Fibroblast of skin of abdomen (primary cell): ENCODE measurements at places on chromosomes 7 and 10.

DNA sequence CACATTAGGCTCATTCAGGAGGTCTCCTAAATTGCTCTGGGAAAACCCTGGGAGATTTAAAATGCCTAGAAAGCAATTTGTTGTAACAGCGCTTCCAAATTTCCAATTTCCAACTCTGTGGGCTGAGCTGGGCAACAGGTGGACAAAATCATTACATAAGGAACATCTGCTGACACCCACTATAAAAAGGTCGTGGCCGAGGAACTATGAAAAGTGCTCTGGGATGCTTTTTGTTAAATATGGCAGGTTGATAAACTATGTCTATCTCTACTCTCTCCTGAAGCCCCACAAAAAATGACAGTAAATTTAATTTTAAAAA is 45.1 kb downstream of the ATXN7L1 start:
- DNase-seq: no peak

DNA sequence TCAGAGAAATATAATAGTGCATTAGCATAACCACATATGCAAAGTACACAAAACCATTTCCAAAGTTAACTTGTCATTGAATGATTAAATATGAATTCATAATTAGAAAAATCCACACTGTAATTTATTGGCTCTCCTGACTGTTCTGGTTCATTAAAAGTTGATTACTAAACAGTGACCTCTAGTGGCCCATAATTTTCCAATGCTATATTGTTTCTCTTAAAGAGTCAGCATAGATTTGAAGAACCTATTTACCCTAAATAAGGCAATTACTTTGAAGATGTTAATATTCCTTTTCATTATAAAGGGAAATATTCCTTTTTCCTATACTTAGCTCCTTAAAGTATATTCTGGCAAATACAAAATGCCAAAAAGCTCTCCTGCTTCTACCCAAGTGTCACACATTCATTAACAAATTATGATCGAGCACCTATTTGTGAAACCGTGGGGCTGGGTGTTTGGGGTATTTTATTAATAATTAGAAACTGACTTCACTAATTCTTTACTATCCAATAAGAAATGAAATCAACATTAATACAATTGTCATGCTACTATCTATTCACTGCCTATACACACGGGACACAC is 86.2 kb downstream of the HIBADH start:
- peak; percentile 33 for DNase-seq

- DNase-seq: no peak
Observed at GRCh38 chr10:132094581-132095234, 29.0 kb downstream of the JAKMIP3 start.

DNA sequence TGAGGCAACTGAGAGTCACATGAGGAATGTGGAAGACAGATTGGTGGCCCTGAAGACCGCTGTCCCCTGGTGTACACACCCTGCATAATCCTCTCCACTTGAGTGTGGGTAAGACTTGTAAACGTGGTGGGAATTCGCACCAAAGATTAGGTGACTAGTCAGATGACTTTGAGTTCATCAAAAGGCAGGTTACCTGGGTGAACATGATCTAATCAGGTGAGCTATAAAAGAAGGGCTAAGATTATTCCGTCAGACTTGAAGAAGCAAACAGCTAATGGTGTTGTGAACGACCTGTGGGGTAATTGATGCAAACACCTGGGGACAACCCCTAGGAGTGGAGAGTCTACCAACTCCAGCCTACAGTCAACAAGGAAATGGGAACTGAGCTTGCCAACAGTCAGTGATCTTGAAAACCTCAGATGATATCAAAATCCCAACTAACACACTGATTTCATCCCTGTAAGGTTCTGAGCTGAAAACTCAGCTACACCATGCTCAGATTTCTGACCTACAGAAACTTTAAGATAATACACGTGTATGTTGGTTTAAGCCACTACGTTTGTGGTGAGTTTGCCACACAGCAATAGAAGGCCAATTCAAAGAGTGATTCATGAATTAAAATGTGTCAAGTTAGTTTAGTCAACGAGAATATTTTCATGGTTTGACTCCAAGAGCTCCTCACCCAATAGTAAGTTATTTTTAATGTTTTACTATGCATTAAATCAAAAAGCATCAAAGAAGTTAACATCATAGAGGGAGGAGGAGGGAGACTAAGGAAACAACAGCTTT is 16.7 kb downstream of the PRTFDC1 start:
- DNase-seq: no peak

DNA sequence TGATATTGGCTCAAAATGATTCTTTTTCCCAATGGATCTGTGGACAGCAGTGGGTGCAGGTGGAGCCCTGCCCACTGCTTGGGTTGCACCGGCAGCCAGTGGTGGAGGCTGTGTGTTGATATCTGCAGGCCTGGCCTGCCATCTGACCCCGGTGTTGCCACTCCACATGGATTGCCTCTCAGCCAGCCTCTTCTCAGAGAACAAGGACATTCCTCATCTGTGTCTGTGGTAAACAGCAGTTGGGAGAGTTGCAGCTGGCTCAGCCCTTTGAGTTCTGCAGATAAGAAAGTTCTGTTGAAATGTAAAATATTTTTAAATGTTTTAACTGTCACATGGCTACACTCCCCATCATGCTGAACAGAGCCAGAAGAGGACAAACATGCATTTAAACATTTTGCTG is 374.9 kb upstream of the CELF2 start:
- DNase-seq: no peak

DNA sequence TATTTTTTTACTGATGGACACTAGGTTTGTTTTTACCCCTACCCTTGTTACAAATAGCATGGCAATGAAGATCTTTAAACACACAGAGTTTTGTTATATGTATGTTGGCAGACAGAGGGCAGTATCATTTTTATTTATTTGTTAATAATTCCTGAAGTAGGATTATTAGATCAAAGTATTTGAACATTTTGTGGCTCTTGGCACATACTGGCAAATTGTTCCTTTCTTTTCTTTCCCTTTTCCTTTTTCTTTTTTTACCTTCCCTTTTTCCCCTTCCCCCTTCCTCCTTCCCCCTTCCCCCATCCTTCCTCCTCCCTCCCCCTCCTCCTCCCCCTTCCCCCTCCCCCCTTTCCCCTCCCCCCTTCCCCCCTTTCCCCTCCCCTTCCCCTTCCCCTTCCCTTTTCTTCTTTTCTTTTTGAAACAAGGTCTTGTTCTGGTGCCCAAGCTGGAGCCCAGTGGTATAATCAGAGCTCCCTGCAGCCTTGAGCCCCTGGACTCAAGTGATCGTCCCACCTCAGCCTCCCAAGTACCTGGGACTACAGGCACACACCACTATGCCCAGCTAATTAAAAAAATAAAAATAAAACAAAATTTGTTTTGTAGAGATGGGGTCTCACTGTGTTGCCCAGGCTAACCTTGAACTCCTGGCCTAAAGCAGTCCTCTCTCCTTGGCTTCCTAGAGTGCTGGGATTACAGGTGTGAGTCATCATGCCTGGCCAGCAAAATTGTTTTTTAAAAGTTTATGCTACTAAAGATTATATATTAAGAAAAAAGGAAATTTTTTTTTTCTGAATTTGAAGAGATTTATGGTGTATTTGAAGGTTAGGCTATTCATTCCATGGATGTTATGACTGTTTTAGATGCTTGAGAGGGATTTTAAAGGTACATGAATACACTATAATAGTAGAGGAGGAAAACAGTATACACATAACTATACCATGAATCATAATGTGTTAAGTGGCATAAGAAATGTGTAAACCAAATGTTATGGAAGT is 39.3 kb downstream of the SEPTIN7 start:
- DNase-seq: peak; percentile 87

DNA sequence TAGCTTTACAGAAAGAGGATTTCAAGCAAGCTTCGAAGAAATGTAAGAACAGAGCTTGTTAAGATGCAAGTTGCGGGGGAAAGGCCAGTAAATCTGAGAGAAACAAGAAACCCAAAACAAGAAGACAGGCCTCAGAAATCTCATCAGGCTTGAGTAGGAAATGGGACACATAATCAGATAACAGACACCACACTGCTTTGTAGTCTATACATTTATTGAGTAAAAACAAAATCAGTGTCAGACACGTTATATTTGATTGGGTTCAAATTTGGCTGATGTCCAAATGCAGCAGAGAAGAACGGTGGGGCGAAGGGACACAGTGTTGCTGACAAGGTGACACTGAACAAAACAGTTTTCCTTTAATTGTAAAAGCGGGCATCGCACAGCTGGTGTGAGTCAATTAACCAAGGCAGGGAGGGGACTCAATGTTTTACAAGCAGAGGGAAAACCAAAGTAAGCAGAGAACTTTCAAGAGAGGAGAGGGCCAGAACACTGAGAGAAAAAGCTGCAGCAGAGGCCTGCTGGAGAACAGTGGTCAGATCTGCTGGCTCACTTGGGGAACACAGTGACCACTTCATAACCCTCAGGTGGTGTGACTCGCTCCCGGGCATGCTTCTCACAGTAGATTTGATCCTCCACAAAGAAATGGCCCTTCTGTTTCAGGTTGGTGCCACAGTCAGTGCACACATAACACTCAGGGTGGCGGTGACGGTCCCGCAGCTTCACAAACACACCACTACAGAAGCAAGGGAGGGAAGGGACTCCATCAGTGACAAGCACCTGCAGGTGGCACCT is 43.5 kb downstream of the ACSM6 start:
- DNase-seq: no peak

DNA sequence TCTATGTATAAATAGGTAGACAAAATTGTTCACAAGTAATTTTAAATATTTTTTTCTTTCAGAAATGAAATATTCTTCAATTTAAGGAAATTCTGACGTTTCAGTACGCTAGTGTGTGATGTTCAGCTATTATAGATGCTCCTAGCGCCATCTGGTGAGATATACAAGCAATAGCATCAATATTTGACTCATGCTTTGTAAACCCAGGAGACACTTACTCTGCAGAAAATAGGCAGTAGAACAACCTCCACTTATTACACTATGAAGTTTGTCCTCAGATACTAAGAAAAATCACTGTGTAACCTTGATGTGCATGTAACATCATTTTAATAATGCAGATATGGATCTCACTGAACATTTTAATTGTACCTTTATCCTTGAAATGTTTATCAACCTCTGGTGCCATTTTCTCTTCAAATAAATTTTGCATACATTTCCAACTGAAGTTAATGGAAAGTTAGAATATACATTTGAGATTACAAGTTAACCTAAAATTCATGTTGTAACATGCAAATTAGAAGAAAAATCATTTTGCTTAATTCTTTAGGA is 151.5 kb upstream of the FAM3C start:
- DNase-seq: peak; percentile 57

DNA sequence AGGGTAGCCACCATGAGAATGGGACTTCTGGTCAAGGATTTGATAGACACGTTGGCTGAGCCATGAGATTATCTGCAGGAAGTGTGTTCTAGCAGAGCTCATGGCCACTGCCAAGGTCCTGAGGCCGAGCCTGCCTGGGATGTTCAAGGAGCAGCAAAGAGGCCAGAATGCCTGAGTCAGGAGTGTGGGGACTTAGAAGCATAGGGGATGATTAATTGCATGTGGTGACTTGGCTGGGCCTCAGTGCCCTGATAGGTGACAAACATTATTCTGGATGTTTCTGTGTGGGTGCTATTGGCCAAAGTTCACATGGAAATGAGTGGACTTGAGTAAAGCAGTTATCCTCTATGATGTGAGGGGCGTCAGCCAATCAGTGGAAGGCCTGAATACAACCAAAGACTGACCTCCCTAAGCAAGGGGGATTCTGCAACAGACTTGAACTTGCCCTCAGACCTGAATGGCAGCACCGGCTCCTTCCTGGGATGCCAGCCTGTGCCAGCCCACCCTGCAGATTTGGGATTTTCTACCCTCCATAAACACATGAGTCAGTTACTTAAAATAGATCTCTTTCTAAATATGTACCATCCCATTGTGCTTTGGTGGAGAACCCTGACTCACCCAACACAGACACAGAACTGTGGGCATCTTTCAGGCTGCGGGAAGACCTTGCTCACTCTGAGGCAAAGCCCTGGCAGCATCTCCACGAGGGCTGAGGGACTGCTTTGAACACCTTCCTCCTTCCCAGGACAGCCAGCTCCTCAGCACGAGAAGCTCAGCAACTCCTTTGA is 363.9 kb upstream of the MGMT start:
- DNase-seq: no peak

- no peak for DNase-seq
Observed at GRCh38 chr7:48671656-48672055, 252.7 kb upstream of the CDC14C start.

- no peak for DNase-seq
Observed at GRCh38 chr10:117531371-117532002, 11.1 kb upstream of the EMX2 start.

GRCh38 chr10:50275650-50276235 is 24.4 kb upstream of the ASAH2 start:
- peak; percentile 6 for DNase-seq

GRCh38 chr7:100972002-100972347 is 2.6 kb downstream of the MUC12 start:
- DNase-seq: no peak

DNA sequence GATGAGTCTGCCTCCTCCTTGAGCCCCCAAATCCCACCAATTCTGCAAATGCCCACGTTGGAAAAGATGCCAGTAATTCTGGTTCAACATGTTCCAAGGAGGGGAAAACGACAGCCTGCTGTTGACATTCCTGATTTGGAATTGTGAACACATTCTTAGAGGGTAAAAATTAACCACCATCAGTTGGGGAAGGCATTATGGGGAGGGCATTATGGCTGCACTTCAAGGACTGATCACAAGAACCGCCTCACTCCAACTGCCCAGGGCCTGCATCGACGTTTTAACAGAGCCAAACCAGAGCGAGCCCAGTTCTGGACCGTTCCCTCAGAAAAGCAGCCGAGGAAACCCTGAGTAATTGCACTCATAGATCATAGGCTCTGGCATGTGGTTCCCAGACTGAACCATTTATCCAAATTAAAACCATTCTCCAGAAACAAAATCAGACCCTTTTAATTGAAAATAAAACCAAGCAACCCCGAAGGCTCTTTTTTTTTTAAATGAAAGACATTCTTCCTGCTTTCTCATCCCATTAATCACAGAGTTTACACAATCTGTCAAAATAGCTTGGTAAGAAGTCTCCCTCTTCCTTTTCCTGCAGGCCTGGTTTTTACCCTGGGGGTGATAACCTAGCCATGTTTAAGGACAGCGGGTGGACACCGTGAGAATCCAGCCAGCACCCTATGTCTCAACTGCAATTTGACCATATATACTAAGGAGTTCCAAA is 8.0 kb downstream of the TNS3 start:
- DNase-seq: peak; percentile 97

DNA sequence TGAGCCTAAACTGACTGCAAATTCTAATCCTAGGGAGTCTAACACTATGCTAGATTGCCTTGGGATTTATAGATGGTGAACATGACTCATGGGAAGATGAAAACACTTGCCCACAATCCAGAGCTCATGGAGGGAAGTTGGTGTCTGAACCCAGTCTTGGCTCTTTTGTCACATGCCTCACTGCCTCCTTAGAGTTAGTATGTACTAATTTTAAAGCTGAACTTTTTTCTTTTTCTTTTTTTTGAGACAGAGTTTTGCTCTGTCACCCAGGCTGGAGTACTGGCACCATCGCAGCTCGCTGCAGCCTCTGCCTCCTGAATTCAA is 14.4 kb downstream of the MRPL32 start:
- no peak for DNase-seq

DNA sequence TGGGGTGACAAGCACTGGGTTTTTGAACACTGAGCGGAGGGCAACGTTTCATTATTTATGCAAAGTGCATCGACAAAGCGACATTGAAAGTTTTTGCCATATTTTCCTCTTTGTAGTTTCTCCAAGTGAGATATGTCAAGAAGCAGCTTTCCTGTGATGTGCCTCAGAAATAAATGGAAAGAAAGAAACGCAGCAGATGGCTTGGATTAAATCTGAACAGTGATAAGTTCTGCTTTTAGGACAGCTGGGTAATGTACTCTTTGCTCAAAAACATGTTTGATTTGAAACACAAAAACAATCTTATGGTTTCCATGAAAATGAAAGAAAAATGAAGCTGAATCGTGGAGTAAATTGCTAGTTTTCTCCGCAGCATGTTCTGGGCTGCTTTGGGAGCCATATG is 166.3 kb downstream of the PTPRN2 start:
- no peak for DNase-seq
